ENCODE measurements at places on chromosomes 6 and 20.

DNA sequence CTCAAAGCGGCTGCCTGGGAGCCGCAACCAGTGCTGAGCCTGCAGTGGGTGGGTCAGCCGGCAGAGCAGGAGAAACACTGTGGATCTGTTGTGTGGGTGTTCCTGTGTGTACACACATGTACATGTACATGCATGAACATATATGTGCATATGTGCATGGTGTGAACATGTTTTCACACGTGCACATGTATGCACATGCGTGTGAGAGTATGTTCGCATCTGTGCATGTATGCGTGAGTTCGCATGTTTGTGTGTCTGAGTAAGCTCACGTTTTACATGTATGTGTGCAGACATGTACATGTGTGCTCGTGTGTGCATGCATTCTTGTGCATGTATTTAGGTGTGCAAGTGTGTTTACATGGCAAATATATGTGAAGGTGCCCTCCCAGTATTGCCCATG, 302.6 kb downstream of the CDH4 start:
- DNase-seq, result no peak

- DNase-seq, result no peak
Observed at GRCh38 chr6:13450628-13451027, 36.8 kb downstream of the GFOD1 start.

- no peak for DNase-seq
Observed at GRCh38 chr20:41177636-41178035, 40.3 kb downstream of the PLCG1 start.

DNA sequence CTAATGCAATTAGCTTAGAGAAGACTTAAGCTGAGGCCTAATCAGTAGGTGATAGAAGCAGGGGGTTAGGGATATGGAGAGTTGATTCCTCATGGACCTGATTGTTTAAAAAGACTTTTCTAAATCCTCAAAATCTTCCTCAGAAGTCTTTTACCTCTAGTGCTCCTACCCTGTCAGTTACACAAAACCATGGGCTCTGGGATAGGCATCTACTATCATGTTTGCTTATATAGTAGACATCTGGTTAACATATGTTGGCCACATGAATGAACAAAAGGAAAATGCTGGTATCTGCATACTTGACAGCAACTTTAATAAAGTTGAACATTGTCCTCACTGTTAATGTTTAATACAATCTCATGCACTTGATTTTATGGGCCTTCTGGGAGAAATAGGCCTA, 61.5 kb upstream of the FKBP1C start:
- no peak for DNase-seq

GRCh38 chr6:36971921-36972673, 13.9 kb downstream of the MTCH1 start:
- no peak for DNase-seq

GRCh38 chr20:62617711-62618483, 24.4 kb upstream of the SLCO4A1 start:
- DNase-seq, result peak; percentile 69

GRCh38 chr6:119614138-119614537, 264.6 kb upstream of the MAN1A1 start:
- no peak for DNase-seq

DNA sequence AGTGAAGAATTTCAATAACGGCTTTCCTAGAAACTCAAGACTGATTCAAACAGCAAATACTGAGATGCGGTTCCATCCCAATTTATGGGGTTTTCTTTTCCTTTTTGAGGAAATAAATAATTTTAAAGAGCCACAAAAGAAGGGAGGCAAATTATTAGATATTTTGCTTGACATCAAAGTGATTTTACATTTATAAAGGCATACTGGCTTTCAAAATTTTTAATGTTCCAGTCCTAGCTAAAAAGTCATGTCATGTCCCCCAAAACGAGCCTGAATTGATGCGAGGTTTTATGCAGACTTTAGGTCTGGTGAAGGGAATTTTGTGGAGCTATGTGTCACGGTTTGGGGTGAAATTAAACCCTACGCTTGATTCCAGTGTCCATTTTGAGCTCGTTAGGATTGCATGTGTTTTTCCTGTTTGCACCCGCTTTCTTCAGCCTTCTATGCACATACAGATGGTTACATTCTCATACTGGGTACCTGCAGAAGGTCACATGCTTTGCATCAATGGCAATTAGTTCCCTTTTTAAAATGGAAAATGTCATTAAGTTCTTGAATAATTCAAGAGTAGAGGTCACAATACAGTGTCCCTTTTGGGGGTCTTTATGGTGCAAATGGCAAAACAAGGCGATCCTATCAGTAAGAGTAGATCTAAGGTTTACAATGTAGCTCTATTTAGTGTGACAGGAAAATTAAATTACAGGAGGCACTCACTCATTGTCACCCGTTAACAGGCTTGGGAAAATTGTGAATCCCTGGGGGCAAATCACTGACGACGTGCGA, 17.3 kb downstream of the FOXA2 start:
- no peak for DNase-seq

- no peak for DNase-seq
Observed at GRCh38 chr6:32126880-32127279, 1.2 kb downstream of the ATF6B start.

- DNase-seq, result no peak
Observed at GRCh38 chr6:128311944-128312570, 208.3 kb downstream of the PTPRK start.

GRCh38 chr6:132995009-132995408, 180.6 kb downstream of the RPS12 start:
- DNase-seq, result no peak

DNA sequence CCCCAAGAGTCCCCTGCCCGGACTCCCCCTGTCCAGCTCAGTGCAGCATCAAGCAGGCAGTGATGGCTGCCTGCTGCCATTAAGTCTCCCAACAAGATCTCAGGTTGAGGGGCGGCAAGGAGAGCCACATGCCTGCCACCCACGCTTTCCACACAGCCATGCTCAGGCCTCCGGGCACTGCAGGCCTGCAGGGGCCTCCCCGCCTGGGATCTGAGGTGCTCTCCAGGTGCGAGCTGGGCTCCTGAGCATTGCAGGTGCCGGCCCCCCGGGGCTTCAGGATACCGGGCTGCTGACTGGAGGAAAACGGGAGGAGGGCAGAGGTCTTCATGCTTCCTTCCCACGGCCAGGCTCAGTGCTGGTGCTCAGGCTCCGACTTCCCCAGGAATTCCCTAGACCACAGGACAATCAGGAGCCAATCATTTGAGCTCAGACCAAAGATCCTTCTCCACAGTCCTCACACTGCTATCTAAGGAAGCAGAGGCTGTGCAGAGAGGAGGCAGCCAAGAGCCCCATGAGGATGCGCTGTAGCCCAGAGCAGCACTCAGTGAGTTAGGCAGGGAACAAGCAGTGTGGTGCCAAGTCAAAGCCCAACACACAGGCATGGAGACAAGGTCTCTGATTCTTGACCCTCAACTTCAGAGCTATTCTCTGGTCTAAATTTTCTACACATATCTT, 52.7 kb downstream of the PYGB start:
- DNase-seq, result no peak

GRCh38 chr6:141349710-141350109, 783.0 kb upstream of the GJE1 start:
- DNase-seq, result no peak

DNA sequence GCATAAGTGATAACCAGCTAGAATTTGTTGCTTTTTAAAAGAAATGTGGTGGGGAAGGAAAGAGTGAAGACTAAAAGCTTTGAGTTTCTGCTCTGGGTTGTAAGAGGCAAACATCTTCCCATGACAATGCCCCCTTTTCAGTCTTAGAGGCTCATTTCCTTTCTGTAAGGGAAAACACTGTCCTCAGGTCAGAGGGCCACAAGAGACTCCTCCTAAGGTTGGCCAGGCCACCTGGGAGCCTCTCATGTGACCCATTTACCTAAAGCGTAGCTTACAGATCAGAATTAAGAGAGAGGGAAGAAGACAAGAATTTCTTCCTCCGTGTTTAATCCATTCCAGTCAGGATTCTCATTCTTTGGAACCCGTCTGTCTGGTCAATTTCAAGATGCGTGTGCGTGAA, 220.4 kb upstream of the HEY2 start:
- DNase-seq, result no peak

DNA sequence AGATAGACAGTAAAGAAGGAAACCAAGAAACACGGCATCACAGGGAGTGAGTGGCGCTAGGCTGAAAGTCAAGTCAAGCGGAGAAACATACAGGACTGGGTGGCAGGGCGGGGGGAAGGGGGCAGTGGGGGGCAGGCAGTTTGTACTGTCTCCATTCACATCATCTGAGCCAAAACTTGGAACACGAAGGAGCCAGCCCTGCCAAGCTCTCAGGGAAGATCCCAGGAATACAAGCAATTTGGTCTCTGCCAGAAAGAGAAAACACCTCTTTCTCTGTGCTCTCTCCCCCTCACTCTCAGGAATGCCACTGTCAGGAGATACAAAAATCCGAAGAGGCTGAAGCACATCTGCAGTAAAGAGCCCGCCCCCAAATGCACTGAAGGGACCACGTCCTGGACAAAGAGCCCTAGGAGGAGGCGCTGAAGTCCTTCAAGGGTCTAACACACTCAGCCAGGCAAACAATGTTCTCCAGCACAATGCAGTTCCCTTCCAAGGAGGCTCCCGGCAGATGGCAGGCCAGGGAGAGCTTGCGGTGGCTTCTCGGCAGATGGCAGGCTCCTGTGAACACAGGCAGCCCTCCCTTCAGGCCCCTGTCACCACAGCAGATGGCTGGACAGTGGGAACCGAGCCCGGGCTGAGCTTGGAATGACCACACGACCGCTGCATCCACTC, 90.0 kb downstream of the ATP9A start:
- no peak for DNase-seq

- DNase-seq, result no peak
Observed at GRCh38 chr6:33488339-33488738, 34.0 kb downstream of the ZBTB9 start.

DNA sequence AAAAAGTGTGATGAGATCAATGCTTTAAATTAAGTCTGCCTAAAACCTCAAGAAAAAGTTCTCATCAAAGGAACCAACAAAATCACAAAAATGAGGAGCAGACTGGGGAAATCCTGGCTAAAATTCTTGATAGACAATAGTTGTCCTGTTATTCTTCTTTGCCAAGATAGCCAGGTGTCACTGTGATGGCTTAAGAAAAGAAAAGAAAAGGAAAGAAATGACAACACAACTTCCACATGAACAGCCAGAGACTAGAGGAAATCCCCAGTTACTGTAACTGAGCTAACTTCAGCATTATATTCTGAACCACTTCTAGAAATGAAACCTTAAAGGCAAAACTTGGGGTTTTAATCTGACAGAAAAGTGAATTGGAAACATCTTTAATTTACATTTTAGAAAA, 129.6 kb downstream of the CD24 start:
- no peak for DNase-seq

GRCh38 chr20:21373436-21373835, 23.9 kb downstream of the NKX2-4 start:
- no peak for DNase-seq

DNA sequence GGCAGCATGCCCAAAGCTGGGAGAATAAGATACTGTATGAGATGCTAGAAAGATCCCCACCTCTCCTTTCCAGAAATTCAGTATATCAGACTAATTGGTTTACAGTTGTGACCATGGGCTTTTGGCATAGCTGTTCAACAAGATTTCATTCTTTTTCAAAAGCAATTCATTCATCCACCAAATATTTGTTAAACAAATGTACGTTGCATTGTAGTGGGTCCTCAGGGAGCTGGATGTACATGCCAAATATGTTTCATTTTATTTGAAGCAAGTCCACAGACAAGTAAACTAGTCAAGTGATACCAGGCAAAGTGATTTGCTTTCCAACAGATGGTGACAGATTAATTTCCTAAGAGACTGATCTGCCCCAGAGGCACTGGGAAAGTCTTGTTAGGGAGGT, 85.8 kb upstream of the ESR1 start:
- no peak for DNase-seq

- peak; percentile 47 for DNase-seq
Observed at GRCh38 chr6:133983099-133983939, 30.3 kb downstream of the TBPL1 start.

DNA sequence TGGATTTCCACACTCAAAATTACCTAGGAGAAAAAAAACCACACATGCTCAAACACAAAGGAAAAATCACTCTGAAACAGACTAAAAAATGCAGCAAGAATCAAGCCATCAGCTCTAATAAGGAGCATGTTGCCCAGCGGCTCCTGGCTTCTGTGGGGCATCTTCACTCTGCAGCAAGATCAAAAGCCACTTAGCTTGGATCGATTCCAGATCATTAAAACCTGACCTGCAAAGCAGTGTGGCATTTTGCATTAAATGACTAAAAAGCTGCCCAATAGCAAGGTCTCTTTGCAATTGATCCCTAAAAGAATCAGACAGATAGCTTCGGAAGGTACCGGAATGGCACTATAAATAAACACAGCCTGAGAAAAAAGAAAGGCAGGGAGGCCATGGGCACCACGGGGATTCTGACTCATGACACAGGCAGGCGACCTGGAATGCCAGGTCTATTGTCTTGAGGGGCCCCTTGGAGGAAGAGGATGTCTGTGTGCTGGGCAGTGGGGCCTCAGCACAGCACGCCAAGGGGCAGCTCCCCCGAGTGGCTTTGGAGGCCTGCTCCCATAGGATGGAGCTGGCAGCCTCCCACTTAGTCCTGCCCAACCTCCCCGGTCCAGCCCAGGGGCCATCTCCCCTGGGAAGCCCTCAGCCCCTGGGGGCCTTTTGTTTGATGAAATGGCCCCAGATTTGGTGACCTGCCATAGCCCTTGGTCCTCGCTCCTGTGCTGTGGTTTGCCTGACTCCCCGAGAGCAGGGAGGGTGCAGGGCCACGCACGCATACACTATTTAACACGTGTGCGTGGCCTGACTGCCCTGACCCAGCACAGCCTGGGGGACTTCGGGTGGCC, 7.6 kb downstream of the LEMD2 start:
- no peak for DNase-seq

GRCh38 chr6:129032602-129033001, 149.7 kb downstream of the LAMA2 start:
- no peak for DNase-seq

DNA sequence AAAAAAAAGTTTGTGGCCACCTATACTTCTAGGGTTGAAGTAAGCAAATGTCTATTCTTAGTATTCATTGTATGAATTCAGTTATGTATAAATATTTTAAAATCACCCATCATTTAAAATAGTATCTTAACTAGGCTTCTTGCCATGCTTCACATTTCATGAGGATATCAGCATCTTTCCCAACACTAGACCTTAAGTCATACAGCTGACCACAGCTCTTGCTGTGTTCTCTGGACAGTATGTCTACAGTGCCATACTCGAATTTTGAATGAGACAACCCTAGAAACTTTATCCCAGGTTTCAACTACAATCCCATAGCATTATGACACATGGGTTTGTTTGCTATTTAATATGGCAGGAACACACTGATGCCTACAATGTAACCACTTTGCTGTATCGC, 5.2 kb downstream of the TXNDC5 start:
- no peak for DNase-seq

Measured in CD4-positive, alpha-beta T cell treated with Interleukin-21 for 1 hour (primary cell).